NCI-H510A (cell line): ENCODE measurements at places on chromosomes 12 and 14.

DNA sequence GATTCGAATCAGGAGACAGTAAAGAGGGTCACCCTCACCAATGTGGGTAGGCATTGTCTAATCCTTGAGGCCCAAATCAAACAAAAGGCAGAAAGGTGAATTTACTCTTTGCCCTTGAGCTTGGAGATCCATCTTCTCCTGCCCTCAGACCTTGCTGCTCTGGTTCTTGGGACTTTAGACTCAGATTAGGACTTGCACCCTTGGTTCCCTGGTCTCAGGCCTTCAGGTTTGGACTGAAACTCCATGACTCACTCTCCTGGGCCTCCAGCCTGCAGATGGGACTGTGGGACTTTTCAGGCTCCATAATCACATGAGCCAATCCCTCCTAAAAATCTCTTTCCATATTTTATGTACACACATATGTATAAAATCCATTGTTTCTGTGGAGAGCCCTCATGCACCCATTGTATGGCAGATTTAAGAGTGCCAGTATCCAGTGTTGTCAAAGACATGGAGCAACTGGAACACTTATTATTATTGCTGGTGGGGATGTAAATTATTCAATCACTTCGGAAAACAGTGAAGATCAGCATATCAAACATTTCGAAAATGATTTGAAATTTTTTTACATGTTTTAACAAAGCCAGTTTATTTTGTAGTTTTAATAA lies 48.7 kb downstream of the EID3 start:
- DNase-seq = no peak

GRCh38 chr12:104520242-104520900 lies 63.6 kb downstream of the CHST11 start:
- no peak for DNase-seq

DNA sequence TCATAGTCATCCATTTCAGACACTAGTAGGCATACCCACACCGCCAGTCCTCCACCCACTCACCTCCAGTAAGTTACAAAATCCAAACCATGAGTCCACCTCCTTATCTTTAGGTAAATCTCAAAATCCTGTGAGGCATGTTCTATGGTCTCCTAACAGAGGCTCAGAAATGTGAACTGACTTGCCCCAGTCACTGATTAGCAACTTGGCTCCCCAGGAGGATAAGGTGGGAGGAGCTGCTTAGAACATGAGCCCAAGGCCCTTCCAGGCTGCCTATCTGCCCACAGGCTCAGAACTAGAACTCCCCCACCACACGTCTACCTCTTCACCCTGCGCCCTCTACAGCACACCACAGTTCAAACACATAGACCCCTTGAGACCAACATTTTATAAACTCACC lies 19.9 kb downstream of the SETD3 start:
- DNase-seq = no peak

GRCh38 chr12:88763536-88764100 lies 183.3 kb upstream of the KITLG start:
- no peak for DNase-seq

- DNase-seq = no peak
These were observed 770.5 kb downstream of the MED13L start for GRCh38 chr12:115506822-115507559.

- no peak for DNase-seq
These were observed 35.1 kb upstream of the ATF1 start for GRCh38 chr12:50728841-50729240.

DNA sequence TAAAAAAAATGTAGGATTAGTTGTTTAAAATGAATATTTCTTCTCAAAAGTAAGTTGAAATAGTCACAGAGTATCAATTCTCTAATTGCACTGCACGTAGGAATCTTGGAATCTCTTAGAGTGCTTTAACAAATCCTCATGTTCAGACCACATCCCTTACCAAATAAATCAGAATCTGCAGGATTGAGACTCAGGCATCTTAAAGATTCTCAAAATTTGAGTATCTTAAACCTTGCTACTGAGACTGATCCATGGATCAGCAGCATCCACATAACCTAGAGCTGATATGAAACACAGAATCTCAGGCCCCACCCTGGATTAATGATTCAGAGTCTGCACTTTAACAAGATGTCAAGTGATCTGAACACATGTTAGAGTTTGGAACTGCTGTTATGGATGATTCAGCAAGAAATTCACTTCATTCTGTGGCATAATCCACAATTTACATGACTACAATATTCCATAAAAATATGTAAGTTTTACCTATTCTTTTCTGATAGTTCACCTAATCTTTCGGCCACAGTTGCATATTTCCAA lies 58.7 kb downstream of the ADAMTS20 start:
- DNase-seq = no peak

- DNase-seq = no peak
These were observed 5.6 kb downstream of the SYNE3 start for GRCh38 chr14:95510804-95511203.

DNA sequence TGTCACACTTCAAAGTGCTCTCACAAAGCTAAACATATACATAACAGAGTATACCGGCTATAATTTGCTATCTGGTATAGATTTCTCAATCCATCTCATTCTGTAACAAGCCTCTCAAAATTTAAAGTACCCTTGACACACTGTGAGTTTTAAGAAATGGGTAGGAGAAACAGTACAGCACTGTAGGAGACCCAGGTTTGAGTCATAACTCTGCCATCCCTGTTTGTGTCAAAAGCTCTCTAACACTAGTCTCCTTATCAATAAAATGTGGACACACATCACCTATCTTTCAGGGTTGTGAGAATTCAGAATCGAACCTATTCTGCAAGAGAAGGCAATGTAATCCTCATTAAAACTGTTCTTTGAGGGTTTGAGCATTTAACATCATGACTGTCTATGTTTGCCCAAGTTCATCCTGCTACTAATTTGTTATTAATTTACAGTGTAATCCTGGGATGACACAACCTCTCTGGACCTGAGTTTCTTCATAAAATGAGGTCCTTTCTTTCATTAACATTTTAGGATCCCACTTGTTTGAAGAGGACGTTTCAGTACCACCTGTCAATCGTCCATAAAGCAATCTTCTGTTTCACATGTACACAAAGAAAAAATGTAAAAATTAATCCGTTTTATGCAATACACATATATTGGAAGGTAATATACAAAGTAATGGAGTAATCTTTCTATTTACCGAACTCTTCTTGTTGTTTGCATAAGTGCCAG lies 12.1 kb downstream of the SPTSSA start:
- DNase-seq = no peak

DNA sequence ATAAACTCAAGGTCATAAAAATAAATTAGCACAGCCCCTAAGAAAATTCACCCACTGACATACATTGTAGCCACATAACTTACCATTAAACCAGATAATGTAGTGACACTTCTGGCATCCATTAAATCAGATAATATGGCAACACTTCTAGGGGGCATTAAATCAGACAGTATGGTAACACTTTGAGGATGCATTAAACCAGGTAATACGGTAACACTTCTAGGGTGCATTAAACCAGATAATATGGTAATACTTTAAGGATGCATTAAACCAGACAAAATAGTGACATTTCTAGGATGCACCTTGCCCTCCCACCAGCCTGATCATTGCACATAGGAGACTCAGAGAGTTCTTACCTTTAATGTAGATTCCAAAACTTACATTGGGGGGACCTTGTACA lies 1220.5 kb upstream of the TMEM132C start:
- DNase-seq = no peak

GRCh38 chr12:13941258-13942249 lies 39.8 kb downstream of the GRIN2B start:
- no peak for DNase-seq

- no peak for DNase-seq
These were observed 878.0 kb upstream of the TMEM132C start for GRCh38 chr12:127388985-127389384.

DNA sequence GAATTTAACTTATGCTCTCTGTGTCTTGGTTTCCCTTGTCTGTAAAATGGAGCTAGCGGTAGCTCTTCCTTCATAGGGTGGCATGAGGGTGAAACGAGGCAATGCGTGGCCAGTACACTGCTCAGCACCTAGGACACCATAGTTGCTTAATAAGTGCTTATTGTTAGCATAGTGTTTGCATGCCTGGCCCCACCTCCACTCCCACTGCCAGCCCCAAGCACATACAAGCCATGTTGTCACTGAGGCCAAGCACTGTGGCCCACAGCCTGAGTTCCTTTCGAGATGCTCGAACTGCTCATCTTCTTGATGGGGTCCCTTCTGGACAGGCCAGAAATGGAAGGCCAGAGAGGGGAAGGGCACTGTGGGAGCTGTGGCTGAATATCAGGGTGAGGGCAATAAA lies 839 bp downstream of the FICD start:
- no peak for DNase-seq

DNA sequence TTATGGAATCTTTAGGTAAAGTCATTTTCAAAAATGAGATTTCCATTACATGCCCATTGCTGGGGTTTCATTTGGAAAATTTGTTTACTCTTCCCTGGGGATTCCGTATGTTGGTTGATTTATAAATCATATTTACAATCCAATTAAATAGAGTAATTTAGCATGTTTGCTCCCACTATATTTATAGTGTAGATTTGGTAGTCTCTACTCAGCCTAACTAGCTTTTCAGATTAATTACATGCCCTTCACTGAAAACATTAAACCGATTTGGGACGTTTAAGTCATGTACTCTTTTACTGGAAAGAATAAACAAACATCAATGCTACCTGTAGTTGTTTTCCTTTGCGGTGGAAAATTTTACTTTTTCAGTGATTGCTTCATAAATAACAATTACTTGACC lies 10.4 kb downstream of the PAX9 start:
- no peak for DNase-seq

- peak; percentile 52 for DNase-seq
These were observed 109.2 kb upstream of the EGLN3 start for GRCh38 chr14:34059925-34060650.
